Stimulated activated CD8-positive, alpha-beta memory T cell treated with anti-CD3 and anti-CD28 coated beads, Interleukin-15, amount 100 ng/mL, for 4 hours (primary cell): ENCODE measurements at places on chromosomes 16 and 17.

DNA sequence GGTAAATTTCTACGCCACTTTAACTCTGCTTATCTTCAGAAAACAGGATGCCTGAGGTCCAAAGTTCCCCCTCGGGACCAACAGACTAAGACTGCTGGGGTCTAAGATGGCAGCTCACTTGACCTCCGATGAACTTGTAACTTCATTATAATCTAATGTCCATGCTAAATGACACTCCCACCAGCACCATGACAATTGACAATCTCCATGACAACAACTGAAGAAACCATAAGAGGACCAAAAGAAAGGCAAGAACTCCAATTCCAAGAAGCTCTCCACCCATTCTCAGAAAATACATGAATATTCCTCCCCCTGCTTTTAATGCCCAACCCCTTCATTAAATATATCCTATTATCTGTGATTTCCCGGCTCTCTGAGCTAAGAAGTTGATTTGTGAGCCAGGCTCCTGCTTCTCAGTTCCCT is 7.5 kb downstream of the CCL4 start:
- DNase-seq, result no peak

- no peak for DNase-seq
These were observed 15.7 kb downstream of the SLC16A3 start for GRCh38 chr17:82244413-82245133.

- no peak for DNase-seq
These were observed 140.9 kb downstream of the KCNJ2 start for GRCh38 chr17:70310221-70310672.

GRCh38 chr17:72345536-72345935 is 224.7 kb downstream of the SOX9 start:
- no peak for DNase-seq

GRCh38 chr17:45851464-45851863 is 6.8 kb downstream of the SPPL2C start:
- DNase-seq, result no peak
